ENCODE measurements at places on chromosomes 13 and 19.

GRCh38 chr13:46631179-46631542 is 78.2 kb downstream of the LRCH1 start:
- no peak for DNase-seq

DNA sequence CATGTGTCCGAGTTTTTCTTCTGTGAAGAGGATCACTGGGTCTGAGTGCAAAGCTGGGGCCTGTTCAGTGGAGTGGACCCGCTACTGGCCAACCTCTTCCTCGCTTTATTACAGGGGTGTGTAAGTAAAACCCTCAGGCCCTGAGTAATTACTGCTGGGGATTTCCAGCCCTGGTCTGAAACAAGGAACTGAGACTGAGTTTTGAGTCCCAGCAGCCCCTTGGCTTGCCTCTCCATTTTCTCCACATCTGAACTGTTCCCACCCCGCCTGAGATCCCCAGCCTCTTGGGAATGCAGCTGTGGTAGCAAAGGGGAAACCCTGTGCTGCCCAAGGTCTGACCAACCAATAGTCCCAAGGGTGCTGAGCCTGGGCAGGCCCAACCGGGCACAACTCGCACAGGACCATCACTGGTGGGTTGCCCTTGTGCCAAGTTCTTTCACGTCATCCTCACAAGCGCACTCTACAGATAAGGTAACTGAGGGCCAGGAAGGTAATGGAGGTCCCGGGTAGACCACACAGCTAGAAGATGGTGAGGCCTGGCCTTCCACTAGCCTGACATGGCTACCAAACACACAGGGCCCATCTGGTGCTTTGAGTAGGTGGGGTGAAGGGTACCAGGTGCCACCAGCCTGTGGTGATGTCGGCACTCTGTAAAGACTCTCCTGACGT is 13.7 kb upstream of the SLC35E1 start:
- no peak for DNase-seq

- DNase-seq = no peak
These were observed 1315.4 kb downstream of the PCDH9 start for GRCh38 chr13:65914716-65915115.

DNA sequence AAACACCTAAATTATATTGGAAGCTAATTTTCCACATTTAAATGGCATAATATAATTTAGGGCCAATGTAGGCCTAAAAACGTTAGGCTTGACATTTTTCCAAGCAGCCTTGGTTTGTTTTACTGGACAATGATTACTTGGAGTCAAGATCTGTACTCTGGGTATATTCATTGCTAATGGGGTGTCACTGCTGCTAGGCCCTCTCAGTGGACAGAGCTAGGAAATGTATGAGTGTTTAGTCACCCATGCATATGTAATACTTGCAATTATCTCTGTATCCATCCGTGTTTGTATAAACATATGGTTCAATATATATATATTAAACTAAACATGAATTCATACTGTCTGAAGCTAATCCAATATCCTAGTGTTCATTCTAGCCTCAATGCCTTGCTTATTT is 598.1 kb downstream of the DCT start:
- DNase-seq = no peak

DNA sequence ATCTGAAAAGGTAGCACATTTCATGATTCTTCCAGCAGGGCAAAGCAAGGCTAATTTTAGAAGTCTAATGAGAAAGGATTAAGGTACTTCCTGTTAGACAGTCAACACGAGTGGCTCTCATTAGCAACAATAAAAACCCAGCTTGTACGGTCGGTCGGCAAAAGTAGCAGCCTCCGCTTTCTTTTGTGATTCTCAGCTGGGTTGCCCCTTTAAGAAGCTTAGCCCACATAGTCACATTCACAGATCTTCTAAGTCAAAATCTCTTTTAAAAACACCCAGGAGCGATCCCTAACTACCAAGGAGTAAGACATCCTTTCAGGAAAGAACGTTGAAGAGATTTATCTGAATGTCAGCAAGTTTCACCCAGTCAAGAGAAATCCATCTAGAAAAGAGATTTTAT is 684.8 kb downstream of the DIAPH3 start:
- no peak for DNase-seq

- no peak for DNase-seq
These were observed 208.5 kb upstream of the ZNF536 start for GRCh38 chr19:30163663-30164062.

GRCh38 chr19:55437410-55437809 is 5.7 kb downstream of the SHISA7 start:
- peak; percentile 88 for DNase-seq

DNA sequence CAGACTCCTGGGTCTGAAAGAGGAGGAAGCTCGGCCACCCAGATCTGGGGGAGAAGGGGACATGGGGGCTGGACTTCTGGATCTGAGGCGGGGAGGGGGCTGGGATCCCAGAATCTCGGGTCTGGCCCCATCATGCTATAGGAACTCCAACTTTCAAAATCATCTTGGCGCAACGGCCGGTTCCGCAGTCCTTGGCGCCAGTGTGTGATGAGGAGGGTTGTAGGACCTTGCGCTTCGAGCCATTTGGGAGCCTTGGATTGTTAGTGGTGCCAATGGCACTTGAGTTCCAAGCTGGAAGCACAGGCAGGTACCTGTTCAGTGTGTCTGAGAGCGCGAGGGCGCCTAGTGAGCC is 324 bp downstream of the RUVBL2 start:
- no peak for DNase-seq

DNA sequence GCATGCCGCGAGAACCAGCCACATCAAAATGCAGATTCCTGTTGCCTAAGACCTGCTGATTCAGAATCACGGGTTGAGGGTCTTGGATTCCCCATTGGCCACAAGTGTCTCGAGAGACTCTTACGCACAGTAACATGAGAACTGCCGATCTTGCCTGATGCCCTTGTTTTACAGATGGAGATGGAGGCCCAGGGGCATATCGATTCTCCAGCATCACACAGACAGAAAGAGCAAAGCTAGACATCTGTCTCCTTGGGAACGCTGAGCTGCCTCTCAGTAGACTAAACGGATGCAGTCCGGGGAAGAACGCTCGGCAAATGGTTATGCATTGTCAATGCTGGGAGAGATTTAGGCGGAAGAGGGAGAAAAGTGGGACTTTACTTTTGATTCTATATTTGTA is 5.4 kb downstream of the NLRP12 start:
- no peak for DNase-seq

GRCh38 chr13:58181111-58181510 is 549.6 kb downstream of the PCDH17 start:
- DNase-seq = no peak

GRCh38 chr19:10566658-10567410 is 1.0 kb upstream of the KRI1 start:
- no peak for DNase-seq

GRCh38 chr13:42102961-42103865 is 54.8 kb downstream of the DGKH start:
- DNase-seq = peak; percentile 22

GRCh38 chr13:21594715-21595545 is 9.0 kb downstream of the MICU2 start:
- no peak for DNase-seq

DNA sequence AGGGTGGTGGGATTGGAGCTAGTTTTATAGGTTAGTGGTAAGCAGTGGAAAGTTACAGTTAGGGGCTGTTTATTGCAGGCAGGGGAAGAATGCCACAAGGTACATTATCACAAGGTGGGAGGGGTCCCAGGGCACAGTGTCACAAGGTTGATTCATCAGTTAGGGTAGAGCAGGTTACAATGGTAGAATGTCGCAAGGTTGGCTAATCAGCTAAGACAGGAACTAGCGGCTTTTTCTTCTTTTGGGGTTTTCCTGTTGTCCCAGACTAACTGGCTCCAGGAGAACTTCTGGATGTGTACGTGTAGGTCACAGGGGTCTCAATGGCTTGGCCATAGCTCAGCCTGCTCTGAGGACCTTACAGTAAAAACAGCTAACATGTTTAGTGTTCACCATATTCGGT is 1221.1 kb downstream of the SLITRK1 start:
- DNase-seq = no peak

DNA sequence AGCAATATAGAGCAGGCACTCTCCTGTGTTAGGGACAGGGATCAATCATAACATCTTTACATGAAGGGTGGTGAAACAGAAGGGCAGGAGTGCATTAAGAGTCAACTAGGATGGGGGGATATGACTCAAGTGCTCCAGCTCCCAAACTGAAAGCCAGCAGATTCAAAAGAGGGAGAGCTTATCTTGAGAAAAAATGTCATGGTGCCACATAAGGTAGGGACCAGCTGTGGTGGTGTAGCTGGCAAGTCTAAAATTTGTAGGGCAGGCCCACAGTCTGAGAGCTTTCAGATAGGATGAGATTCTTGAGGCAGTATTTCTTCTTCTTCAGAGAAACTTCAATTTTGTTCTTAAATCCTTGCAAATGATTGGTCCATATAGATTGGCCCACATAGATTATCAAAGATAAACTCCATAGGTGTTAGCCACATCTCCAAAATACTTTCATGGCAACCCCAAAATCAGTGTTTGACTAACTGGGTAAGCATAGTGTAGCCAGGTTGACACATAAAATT is 19.1 kb downstream of the DNAJC15 start:
- DNase-seq = no peak

DNA sequence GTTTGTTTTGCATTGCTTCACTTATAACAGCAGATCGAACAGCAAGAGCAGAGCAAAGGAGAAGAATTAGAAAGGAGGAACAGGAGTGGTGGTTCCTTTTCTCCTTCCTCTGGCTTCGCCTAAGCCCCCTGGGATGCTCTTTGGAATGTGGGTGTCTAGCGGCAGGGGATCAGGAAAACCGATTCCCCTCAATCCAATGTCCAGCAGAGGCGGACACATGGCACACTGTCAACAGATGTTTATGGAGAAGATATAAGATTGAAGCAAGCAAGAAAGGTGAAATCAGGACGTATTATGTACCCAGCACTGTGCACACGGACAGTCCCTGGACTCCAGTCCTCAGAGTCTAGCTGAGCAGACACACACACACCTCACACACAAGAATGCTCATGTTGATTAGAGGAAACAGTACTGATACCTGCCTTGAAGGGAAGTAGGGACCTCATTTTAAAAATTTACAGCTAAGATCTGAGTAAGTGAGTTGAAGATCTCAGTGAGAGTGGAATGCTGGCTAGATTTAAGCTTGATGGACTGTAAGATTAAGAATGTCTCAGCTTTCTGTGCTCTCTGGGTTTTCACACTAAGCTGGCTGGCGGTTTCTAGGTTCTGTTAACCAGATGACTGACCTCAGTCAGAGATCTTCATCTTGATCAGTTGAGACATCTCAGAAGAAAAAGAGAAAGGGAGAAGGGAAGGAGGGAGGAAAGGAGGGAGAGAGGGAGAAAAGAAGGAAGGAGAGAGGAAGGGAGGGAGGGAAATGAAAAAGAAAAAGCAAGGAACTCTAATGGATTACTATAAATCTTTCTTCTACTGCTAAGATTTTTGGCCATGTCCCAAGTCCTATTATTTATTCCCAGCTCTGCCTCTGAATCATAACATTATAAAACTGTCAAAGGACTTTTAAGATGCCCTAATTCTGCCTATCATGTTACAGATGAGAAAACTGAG is 44.8 kb downstream of the FLT1 start:
- no peak for DNase-seq

GRCh38 chr19:23698711-23699520 is 11.9 kb upstream of the ZNF675 start:
- no peak for DNase-seq

- no peak for DNase-seq
These were observed 14.0 kb downstream of the GPR183 start for GRCh38 chr13:99293178-99293577.

- no peak for DNase-seq
These were observed 242.5 kb upstream of the SERP2 start for GRCh38 chr13:44131069-44131614.

DNA sequence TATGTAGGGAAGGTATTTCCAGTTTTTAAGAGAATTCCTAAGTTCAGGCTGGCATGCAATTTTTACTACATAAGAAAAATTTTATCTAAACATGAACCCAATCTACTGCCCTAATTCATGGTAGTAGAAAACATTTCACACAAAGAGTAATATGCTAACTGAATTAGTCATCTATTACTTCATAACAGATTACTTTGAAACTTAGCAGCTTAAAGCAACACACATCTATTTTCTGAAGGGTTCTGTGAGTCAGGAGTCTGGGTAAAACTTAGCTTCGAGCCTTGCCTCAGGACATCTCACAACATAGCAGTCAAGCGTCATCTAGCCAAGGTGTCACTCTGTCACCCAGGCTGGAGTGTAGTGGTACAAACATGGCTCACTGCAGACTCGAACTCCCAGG is 537.5 kb downstream of the DCT start:
- no peak for DNase-seq

DNA sequence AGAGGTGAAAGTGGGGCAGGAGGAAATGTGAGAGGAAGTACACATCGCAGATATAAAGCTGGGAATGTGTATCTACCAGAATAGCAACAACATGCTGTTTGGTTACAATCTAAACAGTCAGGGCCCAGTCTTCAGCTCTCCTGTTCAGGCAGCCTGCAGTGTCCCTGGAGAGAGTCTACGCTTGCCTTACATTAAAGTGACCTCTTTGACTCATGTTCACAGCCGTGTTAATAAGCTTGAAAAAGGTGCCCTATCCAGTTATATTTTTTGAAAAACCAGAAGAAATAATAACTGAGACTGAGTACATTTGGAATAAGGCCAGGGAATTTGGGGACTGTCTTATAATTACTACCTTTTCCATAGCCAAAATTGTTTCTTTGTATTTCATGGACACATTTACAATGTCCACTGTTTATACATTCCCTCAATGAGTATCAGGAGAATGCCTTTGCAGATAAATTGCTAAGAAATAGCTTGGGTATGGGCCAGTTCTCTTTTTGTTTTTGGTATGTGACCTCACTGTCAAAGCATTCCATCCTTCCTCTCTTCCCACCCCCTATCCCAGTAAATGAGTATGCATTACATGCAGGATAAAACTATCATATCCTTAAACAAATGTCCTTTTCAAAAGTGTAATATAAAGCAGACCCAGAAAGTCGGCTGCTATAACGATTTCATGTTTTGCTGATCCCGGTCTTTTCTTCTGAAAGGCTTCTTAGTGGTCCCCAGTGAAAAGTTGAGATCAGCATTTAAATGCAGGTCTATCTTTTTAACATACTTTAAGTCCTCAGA is 82.6 kb downstream of the PCDH9 start:
- peak; percentile 6 for DNase-seq
